NCI-H526 treated with DMSO at 0.1 percent for 48 hours (cell line): ENCODE measurements at places on chromosomes 6 and 20.

DNA sequence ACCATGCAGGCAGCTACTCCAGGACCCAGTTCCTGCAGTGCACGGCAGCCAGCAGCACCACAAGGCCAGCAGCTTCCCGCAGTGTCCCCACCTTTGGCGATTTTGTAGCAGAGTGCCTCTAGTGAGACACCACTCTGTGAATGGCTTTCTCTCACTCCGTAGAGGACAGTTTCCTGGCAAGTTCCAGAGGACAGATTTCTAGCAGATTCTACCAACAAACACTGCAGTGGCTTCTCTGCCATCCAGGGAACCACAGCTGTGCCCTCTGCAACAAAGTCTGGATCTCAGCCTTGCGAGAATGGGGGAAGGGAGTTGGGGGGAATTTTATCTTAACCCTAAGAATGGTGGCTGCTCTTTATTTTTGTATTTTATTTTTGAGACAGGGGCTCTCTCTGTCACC lies 28.7 kb downstream of the SNHG17 start:
- no peak for DNase-seq

GRCh38 chr6:104218116-104218515 lies 641.6 kb downstream of the HACE1 start:
- peak; percentile 58 for DNase-seq

DNA sequence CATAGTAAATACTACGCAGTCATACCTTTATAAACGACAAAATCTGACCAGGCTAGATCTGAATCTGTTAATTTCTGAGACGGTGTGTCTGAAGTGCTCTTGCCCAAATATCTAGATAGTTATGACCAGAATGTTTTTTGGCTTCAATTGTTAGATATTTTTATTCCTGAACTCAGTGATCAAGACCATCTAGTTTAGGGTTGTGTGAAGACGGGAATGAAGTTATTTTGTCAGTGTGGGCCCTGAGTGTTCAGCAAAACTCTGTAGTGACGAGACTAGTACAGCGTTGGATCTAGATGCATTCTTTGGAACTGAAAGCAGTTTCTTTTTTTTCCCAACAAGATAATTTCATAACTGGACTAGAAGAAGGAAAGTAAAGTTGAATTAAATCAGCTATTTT lies 3.1 kb downstream of the STXBP5 start:
- DNase-seq: peak; percentile 7

DNA sequence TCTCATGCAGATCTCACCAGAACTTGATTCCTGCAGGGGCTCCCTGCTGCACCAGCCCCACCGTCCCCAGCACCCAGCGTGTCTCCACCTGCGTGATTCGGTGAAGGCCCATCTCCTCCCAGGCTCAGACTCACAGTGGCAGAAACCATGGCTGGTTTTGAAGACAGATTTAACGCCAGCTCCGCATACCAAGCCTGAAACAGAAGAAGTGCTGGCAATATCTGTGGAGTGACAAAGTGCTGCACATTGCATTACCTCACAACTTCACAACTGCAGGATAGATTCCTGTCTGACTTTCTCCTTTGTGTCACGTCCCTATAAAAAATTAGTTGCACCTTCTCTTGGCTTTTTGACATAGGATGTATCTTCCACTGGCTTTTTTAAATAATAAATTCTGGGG lies 120.7 kb downstream of the TTLL2 start:
- no peak for DNase-seq

- peak; percentile 79 for DNase-seq
Measured at GRCh38 chr20:59032713-59033059, 551 bp upstream of the ATP5F1E start.

DNA sequence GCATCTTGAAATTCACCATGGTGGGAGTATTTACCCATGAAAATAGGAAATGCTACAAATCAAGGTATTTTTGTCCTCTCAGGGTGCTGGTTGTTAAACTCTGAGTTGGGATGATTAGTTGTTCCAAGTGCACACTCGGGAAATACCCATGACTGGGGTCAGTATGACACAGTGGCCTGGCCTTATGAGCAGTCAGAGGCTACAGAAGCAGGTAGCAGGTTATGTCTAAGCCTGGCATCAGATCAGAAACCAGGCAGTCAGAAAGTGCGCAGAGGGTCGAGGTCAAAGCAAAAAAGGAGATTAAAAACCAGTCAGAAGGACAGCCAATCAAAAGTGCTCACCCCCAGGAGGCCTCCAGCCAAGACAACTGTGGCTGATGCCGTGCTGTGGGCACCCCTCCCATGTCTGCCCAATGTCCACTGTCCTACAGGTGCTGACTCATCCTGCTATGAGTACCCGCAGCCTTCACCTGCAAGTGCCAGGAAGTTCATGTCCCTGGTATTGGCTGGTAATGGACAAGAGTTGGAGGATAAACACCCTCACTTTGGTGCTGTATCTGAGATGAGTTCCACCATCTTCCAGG lies 117.4 kb upstream of the SLC24A3 start:
- DNase-seq: no peak

DNA sequence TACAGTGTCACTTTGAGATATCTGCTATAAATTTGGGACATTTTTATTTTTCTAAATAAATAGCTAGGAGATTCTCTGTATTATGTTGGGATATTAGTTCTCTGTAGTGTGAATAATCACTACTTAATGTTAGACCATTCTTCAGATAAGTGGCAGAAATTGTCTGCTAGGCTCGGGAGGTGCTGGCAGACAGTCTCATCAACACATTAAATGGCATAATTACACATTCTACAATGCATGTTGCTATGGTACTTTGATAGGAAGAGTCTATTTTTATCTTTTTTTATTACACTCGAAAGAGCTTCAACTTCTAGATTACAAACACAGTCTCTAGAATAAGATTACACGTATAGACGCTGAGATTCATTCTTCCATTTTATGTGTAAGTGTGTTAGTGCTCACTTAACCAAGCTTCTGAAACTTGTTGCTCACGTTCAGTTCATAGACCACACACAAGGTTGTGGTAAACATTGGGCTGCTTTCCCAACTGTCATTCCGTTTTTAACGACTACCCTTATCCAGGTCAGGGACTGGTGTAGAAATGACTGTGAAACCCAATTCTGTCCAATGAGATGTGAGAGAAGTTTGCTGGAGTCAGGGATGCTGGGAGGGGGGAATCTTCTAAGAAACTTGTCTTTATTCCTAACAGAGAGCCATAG lies 78.6 kb downstream of the TPBG start:
- DNase-seq: no peak

- no peak for DNase-seq
Measured at GRCh38 chr6:16883414-16883813, 122.2 kb upstream of the ATXN1 start.

- DNase-seq: no peak
Measured at GRCh38 chr20:22623211-22623610, 38.8 kb upstream of the FOXA2 start.

- DNase-seq: no peak
Measured at GRCh38 chr6:40671001-40671693, 84.0 kb upstream of the LRFN2 start.

DNA sequence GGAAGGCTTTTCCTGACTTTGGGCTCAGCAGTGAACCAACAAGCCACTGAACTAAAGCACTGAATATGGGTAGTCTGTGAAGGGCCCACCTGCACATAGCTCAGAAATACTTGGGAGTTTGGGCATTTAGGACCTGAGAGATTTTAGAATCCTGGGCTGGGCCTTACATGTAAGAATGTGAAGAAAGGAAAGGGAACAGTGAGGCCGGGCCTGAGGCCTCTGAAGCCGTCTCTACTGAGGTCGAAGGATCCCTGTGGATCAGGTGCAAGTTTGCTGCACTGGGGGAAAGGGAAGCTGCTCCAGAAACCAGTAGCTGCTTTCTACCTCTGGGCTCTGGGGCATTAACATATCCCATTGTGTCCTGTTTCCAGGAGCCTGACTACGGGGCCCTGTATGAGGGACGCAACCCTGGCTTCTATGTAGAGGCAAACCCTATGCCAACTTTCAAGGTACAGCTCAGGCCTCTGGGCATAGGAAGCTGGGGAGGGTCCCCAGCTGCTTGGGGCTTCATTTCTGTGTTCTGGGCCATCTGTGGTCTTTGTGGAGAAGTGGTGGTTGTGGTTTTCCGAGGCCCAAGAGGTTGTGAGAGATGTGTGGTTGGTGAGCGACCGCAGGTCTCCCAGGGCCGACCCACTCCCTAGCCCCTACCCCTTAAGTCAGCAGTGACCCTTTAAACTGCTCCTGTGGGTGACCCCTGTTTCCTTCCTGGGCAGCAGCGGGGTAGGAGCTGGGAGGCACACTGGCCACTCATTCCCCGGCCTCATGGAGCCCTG lies 30.3 kb downstream of the PLCG1 start:
- DNase-seq: no peak

GRCh38 chr6:3571250-3571681 lies 114.4 kb upstream of the SLC22A23 start:
- peak; percentile 27 for DNase-seq

DNA sequence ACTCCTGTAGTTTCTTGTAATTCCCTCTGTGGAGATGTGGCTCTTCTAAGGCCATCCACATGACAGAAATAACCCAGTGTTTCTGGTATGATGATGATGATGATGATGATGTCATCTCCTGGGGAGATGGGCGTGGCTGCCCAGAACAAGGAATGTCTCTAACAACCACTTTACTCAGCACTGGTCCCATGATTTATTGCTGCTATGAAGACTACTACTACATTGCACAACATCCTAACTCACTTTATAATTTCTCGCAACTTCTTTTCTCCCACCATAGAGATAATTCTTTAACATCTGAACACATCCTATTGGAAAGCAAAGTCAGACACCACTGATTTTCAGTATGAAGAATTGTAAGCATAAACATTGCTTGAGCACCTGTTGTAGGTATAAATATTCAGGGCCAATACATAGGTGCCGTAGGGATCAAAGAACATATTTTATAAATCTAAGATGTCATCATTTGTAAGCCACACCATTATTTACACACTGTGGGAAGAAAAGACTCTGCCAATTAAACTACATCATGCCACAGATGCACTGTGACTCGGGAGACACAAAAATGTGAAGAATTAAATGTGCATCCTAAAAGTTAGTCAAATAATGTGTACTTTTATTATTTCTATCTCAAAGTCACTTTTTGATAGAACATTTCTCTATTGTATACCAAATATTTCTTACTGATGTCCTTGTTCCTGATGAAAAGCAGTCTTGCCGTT lies 6.4 kb downstream of the TPMT start:
- DNase-seq: no peak
